Activated T-cell treated with anti-CD3 and anti-CD28 coated beads, Interleukin-2, amount 50 U/mL, for 72 hours (primary cell): ENCODE measurements at places on chromosomes 7 and 10. TPM values are rescaled to one million over a fixed set of nuclear protein-coding genes. Genes with fewer than 3 reads are reported as not detected.

DNA sequence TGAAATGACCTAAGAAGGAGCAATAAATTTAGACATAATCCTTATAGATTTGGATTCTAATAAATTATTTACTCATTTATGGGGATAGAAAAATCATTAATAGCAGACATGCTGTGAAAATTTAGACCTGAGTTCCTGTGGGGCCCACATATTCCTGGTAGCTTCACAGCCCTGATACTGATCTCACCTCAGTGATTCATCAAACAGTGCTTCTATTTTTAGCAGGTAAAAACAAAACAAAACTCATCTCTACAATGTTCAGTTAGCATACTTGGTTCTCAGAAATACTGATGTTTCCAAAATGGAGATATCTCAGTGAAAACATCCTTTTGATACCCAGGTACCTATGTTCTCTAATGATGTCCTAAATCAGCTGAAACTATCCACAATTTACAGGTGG, 841.1 kb upstream of the SORCS1 start:
- no peak for DNase-seq

DNA sequence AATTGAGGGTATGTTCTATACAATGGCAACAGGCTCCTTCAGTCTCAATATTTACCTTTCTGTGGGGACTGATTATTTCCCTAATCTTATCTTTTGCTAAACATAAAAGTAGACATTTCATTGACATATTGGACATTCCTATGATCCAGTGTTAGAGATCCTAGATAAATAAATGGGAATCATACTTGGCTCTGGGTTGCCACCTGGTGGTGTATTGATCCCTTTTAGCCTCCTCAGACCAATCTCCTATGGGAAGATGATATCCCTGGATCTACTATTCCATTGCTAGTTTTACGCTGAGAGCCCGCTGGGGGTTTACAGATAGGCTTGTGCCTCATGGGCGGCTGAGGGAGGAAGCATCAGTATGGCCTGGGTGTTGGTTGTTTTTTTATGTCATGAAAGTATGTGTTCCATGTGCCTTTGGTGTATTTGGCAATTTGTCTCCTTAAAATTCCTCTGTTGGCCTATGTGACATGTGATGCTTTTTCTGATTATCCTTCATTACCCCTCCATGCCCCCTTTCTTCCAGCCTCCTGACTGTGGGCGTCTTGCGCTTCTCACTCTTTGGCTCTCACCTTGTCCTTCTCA, 18.8 kb downstream of the CELF2 start:
- no peak for DNase-seq

DNA sequence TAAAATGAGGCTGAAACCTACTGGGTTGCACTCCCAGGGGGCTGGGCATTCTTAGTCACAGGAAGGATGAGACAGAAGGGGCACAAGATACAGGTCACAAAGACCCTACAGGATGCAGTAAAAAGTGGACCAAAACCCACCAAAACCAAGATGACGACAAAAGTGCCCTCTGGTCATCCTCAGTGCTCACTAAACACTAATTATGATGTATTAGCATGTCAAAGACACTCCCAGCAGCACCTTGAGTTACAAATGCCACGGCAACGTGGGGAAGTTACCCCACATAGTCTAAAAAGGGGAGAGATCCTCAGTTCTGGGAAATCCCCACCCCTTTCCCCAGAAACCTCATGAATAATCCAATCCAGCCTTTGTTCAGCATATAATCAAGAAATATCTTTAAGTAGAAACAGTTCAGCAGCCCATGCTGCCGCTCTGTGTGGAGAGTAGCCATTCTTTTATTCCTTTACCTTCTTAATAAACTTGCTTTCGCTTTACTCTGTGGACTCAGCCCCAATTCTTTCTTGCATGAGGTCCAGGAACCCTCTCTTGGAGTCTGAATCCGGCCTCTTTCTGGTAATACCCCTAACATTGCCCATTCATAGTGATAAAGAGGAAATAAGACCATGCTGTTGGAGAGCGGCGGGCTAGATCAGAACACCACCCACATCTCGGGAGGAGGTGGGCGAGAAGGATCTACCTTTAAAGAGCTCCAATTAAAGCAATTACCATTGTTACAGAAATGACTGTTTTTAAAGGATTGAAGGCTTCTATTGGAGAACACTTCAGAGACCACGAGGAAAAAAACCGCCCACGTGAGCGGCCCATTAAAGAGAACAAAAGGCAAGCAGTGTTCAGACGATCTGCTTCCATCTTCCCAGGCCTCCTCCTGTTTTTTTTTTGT, 170.9 kb downstream of the USP6NL start:
- peak; percentile 64 for DNase-seq

CRCP gene
- 48.8 TPM for total RNA-seq

GNA12 gene
- total RNA-seq = 46.6 TPM

- DNase-seq = peak; percentile 68
Measured at GRCh38 chr7:35729061-35729783, 34.3 kb upstream of the HERPUD2 start.

GRCh38 chr7:6590645-6591110, 857 bp downstream of the INTS15 start:
- DNase-seq = no peak

GTF2IRD2 gene
- 4.4 TPM for total RNA-seq
